ENCODE measurements at places on chromosomes 1 and 21.

GRCh38 chr1:8015036-8015808, 10.9 kb downstream of the ERRFI1 start:
- peak; percentile 96 for DNase-seq

DNA sequence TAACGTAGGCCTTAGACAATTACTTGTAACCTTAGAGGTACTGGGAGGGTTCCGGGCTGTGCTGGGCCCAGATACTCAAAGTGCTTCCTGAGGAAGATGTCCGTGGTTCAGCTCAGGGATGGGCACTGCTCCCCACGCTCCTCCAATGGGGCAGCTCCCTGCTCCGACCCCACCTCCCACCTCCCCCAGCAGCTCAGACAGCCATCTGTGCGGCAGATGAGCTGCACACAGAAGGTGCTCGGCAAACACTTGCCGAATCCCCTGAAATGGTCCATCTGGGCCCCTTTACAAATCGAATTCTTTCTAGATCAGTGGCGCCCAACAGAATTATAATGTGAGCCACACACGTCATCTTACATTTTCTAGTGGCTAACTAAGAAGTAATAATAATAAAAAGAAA, 242.4 kb upstream of the RAB4A start:
- no peak for DNase-seq

DNA sequence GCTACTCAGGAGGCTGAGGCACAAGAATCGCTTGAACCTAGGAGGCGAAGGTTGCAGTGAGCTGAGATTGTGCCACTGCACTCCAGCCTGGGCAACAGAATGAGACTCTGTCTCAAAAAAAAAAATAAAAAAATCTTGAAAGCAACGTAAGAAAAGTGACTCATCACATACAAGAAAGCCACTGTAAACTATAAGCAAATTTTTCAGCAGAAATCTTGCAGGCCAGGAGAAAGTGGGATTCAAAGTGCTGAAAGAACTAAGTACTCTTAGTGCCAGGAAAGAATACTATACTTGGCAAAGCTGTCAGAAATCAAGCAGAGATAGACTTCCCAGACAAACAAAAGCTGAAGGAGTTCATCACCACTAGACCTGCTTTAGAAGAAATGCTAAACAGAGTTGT, 4.4 kb upstream of the HMGN1 start:
- DNase-seq = peak; percentile 45

DNA sequence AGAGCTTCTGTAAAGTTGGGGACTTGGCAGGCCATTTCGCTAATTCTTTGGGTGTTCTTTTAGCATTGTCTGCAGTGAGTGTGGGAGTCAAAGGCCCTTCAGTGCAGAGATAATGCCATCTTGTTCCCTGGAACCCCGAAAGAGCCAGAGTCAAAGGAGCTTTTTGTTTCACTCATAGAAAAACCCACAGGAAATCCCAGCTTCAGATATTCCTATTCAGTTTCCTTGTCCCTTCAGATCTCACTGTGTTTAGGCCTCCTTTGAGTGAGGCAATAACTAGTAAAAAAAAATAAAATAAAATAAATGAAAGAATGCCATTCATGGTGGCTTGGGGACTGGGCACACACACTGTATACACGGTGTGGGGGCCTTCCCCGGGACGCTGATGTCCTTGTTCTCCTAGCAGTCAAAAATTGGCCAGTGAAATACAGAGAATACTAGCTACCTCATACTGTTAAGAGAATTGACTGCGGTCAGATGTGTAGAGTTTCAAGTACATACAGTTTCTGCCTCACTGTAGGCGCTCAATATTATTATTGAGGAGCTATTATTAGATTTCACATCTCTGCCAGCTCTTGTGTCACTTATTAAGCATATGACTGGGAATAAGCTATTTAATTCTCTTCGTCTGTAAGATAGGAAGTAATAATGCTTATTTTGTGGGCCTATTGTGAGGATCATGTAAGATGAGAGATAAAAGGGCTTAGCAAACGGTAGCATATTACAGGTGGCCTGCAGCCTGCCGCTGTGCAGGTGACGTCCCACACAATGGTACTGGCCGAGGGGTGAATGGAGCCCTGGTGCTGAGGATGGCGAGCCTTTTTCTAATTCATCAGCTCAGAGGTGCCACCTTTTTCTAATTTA, 16.7 kb downstream of the DISC1 start:
- DNase-seq = no peak

GRCh38 chr1:84504580-84505492, 1.4 kb upstream of the SPATA1 start:
- peak; percentile 75 for DNase-seq

- no peak for DNase-seq
Observed at GRCh38 chr1:13554798-13555197, 28.8 kb upstream of the PDPN start.

- DNase-seq = peak; percentile 96
Observed at GRCh38 chr1:186442651-186443375, 18.1 kb downstream of the PDC start.

DNA sequence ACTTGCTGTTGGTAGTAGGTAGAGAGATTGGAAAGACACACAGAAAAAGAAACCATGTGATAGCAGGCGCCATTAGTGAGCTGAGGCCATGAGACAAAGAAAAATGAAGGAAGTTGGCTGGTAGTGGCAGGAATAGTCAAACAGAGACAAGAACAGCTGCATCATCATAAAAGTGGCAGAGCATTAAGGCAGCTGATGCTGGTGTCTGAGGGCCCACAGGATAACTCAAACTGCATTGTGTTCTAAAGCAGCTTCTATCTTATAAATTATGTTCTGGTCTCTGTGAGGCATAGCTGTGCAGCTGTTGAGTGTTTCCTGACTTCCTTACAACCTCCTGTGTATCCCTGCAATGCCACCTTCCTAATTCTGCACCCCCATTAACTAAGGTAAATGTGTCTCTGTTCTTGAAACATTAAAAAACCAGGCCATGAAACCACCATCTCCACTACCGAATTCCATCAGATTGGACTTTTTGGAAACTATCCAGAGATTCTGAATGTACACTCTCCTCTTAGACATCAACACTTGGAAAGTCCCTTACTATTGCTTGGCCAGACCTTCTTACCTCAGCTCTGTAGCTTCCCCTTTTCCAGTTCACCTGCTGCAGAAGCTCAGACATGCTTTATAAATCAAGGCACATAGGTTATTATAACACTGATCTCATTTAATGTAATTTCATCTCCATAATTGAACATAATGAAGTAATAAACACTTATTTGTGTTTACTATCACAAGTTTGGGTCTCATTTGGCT, 23.4 kb upstream of the ARHGAP29 start:
- no peak for DNase-seq

- DNase-seq = peak; percentile 98
Observed at GRCh38 chr1:8090241-8090702, 64.2 kb upstream of the ERRFI1 start.

- no peak for DNase-seq
Observed at GRCh38 chr1:54754045-54754444, 10.3 kb downstream of the PARS2 start.

- DNase-seq = no peak
Observed at GRCh38 chr1:108050158-108050557, 85.2 kb upstream of the VAV3 start.

GRCh38 chr1:229672246-229672645, 46.2 kb downstream of the URB2 start:
- DNase-seq = no peak

DNA sequence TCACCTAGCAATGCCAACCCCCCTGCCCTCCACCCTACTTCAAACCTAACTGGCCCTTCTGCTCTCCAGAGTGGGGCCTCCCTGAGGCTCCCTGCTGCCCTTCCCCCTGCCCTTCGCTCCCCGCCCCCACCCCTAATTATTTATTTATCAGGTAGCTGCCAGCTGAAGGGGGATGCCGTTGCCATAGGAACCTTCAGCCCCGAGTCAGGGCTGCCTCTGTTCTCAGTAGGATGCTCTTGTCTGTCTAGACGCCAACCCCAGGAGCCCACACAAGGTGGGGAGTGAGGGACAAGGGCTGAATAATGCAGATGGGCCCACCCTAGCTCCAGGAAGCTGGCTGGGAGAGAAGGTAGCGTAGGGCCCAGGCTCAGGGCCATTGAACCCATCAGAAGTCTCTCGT, 41.1 kb downstream of the NKAIN1 start:
- no peak for DNase-seq

DNA sequence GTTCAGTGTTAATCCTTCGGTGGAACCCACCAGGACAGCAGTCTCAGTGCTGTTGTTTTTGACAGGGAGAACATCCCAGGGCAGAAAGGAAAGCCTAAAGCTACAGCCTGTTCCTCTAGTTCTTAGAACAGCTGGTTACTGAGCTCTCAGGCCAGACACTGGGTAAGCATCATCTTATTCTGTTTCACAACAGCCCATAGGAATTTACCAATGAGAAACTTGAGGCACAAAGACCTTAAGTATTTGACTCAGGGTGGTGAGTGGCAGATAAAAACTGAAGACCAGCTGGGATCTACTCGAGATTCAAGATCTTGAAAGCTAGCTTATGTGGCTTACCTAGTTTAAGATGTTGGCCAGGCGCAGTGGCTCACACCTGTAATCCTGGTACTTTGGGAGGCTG, 9.4 kb upstream of the NEK2 start:
- peak; percentile 9 for DNase-seq

DNA sequence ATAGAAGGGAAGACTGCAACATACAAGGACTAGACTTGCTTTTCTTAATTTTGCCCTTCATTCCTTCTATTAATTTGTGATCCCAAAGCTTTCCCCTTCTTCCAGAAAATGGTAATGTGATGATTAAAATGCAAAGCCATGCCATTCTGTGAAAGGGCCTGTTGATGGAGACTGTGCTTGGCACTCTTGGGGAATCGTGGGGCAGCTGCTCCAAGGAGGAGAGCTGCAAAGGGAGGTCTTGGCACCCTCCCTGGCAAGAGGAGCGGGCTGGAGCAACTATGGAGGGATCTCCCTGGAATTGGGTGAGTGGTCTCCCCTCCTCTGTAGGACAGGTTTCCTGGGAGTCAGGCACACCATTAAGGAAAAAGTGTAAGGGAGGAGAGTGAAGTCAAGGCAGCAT, 16.6 kb downstream of the CACNA1S start:
- DNase-seq = no peak

DNA sequence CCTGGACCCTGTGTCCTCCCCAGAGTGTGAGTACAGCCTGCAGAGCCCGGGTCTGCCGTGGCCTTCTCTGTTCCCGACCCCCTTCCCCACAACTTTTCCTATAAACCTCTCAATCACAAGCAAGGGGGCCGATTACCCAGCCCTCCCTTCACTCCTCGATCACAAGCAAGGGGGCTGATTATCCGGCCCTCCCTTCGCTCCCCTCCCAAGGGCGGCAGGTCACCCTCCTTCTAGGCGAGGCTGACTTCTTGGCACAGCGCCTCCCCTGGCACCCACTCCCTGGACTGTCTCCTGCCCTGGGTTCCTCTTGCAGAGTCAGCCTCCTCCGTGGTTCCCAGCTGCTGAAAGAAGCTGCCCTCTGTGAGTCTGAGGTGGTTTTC, 12.3 kb upstream of the LDLRAP1 start:
- DNase-seq = no peak

GRCh38 chr21:46424039-46424591, 34.6 kb upstream of the DIP2A start:
- no peak for DNase-seq

GRCh38 chr1:164261691-164262240, 297.2 kb upstream of the PBX1 start:
- no peak for DNase-seq

DNA sequence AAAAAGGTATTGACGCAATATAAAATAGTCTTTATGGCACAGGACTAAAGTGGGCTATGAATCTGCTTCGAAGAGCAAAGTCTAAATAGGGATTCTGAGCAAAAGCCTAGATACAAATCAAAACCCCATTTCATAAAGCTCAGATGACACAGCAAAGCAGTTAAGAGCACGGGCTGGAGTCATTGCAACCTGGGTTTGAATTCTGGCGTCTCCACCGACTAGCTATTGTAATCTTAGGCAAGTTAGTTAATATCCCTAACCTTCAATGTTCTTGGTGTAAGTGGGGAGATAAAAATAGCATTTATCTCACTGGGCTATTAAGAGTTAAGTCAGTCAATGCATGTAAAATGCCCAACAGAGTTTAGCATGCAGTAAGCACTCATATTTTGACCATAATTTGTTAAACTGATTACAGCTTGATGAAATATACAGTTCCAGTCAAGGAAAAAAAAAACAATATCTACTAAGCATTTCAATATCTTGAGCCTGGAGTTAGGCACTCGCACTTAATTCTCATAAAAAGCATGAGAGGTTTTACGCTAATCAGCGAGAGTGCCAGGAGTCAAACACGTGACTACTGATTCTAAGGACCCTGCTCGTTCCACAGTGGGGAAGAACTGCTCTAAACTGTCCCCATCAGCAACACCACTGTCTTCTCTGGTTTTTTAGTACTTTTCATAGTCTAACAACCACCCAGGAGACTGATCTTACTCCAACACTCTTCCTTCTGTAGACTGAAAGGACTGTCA, 75.5 kb downstream of the JAK1 start:
- DNase-seq = no peak

DNA sequence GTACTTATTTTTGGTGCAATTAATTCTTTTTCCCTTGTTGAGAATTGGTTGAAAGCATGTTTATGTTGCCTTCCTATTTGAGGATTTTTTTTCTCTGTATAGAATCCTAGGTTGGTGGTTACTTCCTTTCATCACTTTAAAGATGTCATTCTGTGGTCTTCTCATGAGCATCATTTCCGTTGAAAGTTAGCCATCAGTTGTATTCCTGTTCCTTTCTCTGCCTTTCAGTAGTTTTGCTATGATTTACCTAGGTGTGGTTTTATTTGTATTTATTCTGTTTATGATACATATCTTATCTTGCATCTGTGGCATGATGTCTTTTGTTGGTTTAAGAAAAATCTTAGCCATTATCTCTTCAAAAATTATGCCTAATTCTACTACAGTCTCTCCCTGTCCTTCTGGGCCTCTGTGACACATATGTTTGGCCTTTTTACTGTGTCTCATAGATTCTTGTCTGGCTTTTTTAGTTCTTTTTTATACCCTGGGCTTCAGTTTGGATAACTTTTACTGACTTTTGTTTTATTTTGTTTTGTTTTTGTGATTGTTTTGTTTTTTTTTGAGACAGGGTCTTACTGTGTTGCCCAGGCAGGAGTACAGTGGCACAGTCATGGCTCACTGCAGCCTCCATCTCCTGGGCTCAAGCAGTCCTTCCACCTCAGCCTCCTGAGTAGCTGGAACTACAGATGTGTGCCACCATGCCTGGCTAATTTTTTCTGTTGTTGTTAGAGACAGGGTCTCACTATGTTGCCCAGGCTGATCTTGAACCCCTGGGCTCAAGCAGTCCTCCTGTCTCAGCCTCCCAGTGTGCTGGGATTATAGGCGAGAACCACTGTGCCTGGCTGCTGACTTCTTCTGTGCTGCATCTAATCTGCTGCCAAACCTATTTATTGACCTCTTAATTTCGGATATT, 24.1 kb downstream of the PTGFRN start:
- DNase-seq = no peak

GRCh38 chr1:109500941-109501381, 7.1 kb downstream of the CYB561D1 start:
- peak; percentile 81 for DNase-seq

GRCh38 chr1:9593492-9594465, 5.1 kb downstream of the TMEM201 start:
- peak; percentile 15 for DNase-seq
